SHP77 treated with DMSO at 0.1 percent for 48 hours (cell line): ENCODE measurements at places on chromosomes 7 and 10.

DNA sequence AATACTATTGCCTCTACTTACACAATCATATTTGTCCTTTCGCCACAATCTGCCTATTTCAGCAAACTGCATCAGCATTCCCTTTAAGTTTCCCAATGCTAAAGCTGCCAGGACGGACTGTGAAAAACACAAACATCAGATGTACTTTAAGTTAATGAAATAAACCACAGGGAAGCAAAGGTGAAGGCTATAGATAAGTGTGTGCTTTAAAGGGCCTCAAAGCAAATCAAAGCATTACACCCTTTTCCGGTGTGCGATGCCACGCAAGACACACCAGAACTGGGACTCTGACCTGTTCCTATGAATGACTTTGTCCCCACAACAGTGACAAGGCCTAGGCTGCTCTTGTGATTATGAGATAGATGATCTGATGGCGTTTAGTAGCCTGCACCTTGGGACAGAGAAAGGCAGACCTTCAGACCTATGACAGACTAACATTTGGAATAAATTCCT, 23.4 kb downstream of the SLC26A3 start:
- DNase-seq: no peak

DNA sequence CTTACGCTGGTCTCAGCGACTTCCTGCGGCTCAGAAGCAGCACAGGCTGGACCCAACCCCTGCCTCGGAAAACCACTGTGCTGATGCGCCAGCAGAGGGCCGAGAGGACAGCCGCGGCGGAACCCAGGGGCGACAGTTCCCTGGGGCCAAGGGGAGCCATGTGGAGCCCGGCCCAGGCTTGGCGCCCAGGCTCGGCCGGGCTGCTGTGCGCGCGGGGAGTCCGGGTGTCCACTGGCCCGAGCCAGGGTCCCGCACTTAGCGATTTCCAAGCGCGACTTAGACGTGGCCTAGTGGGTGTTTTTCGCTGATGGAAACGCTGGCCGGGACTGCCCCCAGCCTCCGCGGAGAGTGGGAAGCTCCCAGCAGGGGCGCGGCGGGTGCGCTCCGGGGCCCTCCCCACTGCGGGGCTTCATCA, 18.6 kb upstream of the ZNF32 start:
- DNase-seq: no peak

GRCh38 chr10:5890452-5890915, 441 bp downstream of the FBH1 start:
- no peak for DNase-seq

GRCh38 chr7:159139639-159140038, 5.0 kb downstream of the VIPR2 start:
- no peak for DNase-seq

DNA sequence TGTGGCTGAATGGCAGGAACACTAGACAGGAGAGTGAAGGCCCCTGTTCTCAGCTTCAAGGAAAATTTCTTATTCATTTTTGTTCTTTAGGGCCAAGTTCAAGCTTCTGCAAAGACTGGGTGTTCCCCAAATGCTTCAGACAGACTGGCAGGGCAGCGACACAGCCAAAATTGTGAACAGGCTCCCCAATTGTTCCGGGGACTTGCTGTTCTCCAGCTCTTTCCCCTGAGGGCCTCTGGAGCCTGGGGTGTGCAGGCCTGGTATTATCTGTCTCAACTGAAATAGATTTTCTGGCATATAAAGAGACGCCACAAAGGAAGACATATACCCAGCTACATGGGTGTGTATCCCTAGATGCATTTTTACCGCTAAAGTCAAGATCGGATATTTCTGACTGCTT, 30.3 kb upstream of the PLCE1 start:
- no peak for DNase-seq

GRCh38 chr7:140121326-140121725, 55.5 kb downstream of the KDM7A start:
- no peak for DNase-seq

- no peak for DNase-seq
Observed at GRCh38 chr7:157662110-157662791, 325.4 kb downstream of the DNAJB6 start.

DNA sequence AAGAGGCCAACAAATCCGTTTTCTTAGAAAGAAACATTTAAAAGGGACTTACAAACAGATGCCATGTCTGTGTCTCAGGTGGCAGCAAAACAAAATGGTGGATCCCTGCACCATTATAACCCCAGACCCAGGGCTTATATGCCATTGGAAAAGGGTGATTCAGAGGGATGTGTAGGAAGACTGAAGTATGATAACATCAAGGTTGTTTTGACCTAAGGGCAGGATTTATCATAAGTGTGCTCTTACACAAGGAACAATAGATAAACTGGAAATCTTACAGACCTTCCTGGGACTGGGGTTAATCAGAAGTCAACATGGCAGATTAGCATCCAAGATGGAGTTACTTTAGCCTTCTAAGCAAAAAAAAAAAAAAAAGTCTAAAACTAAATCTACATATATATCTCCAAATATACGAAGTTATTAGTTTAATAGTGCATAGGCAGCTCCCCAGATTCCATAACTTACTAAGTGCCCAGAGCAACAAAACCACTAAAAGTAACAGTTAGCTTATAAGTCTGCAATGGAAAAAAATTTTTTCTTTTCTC, 34.3 kb upstream of the WNT16 start:
- no peak for DNase-seq

GRCh38 chr7:32941681-32942414, 15.4 kb upstream of the FKBP9 start:
- no peak for DNase-seq

DNA sequence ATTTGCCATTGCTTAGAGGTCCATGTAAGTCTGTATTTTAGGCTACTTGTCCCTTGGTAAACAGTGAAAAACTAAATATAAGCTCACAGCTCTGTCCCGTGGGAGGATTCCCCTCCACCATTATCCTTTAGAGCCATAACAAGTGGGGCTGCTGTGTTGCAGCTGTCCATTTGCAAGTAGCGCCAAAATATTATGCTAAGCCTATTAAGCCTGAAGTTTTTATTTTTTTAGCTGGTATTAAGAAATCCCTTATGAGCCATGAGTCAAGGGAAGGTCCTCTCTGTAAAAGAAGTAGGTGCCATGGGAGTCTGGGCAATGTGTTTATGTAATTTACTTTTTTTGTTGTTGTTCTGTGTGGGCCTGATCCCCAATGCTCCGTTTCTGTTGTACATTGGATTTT, 183.9 kb downstream of the THSD7A start:
- no peak for DNase-seq

- DNase-seq: no peak
Observed at GRCh38 chr7:69738396-69738951, 140.2 kb downstream of the AUTS2 start.

GRCh38 chr10:70494536-70494935, 16.0 kb downstream of the PALD1 start:
- DNase-seq: no peak

GRCh38 chr7:291373-292092, 1.6 kb downstream of the FOXL3 start:
- no peak for DNase-seq
